KBM-7 (cell line): ENCODE measurements at places on chromosomes 2 and 18.

DNA sequence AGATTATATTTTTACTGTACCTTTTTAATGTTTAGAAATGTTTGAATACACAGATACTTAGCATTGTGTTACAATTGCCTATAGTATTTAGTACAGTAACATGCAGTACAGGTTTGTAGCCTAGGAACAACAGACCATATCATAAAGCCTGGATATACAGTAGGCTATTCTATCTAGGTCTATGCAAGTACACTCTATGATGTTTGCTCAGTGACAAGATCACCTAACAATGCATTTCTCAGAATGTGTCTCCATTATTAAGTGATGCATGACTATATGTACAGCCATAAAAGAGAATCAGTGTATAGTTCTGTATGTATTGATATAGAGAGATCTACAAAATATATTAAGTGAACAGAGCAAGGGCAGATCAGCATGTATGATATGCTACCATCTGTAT lies 616.4 kb downstream of the XIRP2 start:
- no peak for DNase-seq

- no peak for DNase-seq
These were observed 55.3 kb downstream of the NCKAP1 start for GRCh38 chr2:182982941-182983340.

- peak; percentile 91 for DNase-seq
These were observed 425.7 kb downstream of the SETBP1 start for GRCh38 chr18:45106331-45106774.

GRCh38 chr2:216849987-216850386 lies 9.9 kb downstream of the TNP1 start:
- no peak for DNase-seq

- no peak for DNase-seq
These were observed 301.3 kb upstream of the SALL3 start for GRCh38 chr18:78678318-78678695.

DNA sequence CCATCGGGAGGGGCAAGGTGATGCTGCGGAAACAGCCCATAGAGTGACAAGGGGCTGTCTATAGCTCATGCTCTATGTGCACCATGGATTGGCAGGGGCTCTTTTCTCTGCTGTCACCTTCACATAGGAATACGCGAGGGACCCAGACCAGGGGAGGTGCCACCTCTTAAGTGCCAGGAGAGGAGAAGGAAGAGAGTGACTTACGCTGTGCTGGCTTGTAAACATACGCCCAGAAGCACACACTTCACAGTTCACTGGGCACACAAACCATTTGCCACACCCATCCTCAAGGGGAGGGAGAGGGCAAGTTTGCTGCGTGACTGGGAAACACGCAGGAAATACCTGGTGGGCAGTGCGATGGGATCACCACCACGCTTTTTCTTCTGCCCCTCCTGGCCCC lies 65.1 kb upstream of the GPR45 start:
- no peak for DNase-seq

GRCh38 chr18:66819235-66819634 lies 215.3 kb upstream of the CDH19 start:
- DNase-seq: no peak

GRCh38 chr2:60252581-60253150 lies 300.8 kb downstream of the BCL11A start:
- no peak for DNase-seq

- no peak for DNase-seq
These were observed 72.4 kb downstream of the ID2 start for GRCh38 chr2:8754106-8754776.

DNA sequence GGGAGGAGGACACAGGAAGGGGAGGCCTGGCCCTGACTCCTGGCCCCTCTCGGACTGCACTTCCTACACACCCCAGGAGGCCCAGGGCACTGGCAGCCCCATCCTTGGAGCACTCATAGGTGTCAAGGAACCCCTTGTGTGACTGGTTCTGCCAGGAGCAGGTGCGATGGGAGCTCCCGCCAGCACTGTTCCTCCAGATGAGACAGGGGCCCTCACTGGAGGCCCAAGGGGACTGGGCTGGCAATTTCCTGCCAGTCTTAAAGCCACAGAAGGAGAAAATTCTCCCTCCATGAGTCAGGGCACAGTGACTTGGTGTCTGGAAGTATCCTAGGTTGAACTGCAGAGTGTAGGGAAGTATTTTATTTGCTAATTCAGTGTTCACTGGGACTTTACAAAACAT lies 42.8 kb upstream of the MAL start:
- DNase-seq: no peak

DNA sequence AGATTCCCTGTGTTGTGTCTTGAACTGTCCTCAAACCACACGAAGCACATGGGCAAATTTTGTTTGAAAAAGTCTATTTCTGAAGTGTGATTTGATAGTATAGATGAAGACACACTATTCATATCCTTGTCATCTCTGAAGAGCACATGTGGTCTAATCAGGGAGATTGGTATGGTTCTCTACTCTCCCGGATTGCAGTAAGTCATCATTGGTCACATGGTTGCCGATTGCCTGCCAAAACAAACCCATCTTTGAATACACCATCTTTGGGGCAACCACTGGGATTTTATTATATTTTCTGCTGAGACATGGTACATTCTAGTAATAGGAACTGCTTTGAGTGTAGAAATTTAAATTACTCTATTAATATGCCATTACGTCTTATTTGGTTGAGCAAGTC lies 186.9 kb downstream of the MYO1B start:
- no peak for DNase-seq

- DNase-seq: no peak
These were observed 381.5 kb downstream of the NRXN1 start for GRCh38 chr2:50650403-50650810.

DNA sequence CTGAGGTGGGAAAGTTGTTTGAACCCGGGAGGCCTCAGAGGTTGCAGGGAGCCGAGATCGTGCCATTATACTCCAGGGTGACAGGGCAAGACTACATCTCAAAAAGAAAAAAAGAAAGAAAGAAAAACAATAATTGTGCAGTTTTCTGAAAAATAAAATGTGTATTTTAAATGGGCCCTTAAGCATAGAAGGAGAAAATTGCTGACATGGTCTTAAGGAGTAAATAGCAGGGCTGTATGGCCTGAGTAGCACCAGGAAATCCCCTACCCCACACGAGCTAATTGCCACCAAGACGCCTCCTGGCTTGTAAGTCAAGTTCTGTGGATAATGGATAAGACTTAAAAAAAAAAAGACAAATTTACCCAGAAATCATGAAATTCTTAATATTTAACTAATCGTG lies 271.4 kb upstream of the NCKAP5 start:
- no peak for DNase-seq

- DNase-seq: no peak
These were observed 35.4 kb downstream of the MGAT5 start for GRCh38 chr2:134289225-134289624.

- no peak for DNase-seq
These were observed 495.6 kb upstream of the ZEB2 start for GRCh38 chr2:145015561-145015960.

GRCh38 chr2:75577280-75577679 lies 16.5 kb upstream of the EVA1A start:
- no peak for DNase-seq

DNA sequence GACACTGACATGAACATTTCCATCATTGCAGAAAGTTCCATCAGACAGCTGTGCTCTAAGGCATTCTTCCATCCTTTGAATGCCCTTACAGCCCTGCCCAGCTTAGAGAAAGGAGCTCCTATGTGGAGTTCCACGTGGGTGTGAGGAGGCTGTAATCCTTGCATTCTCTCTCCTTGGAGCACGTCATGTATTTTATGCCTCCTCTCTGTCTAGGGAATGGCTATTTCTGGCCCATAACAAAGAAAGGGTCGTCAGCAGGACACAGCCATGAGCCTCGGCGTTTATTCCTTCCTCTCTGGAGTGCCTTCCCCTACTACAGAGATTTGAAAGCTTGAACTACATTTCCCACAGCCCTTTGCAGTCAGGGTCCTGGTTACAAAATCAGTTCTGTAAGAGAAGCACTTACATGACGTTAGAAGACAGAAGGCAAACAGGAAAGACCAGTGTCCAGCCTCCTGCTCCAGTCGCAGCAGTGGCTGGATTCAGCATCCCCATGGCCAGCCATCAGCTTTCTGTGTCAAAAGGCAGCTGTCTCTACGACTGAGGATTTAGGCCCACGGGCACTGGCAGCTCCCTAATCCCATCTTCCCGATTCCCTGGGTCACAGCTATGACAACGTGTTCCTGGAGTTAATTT lies 234.9 kb downstream of the TFCP2L1 start:
- DNase-seq: no peak

- DNase-seq: peak; percentile 9
These were observed 99.9 kb downstream of the DYM start for GRCh38 chr18:49360582-49360981.

DNA sequence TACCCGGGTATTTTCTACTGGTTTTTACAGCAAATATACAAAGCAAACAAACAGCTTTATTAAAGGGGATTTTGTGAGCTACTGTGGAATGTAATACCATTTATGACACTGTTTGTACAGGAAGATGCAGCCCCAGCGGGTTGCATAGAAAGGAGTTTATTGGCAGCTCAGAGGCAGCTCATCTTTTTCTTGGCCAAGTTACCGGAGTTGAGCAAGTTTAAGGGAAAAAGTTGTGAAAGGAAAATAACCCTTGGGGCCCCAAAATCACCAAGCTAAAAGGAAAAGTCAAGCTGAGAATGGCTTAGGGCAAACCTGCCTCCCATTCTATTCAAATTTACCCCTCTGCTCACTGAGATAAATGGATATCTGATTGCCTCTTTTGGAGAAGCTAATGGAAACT lies 60.8 kb downstream of the MOB4 start:
- DNase-seq: no peak

DNA sequence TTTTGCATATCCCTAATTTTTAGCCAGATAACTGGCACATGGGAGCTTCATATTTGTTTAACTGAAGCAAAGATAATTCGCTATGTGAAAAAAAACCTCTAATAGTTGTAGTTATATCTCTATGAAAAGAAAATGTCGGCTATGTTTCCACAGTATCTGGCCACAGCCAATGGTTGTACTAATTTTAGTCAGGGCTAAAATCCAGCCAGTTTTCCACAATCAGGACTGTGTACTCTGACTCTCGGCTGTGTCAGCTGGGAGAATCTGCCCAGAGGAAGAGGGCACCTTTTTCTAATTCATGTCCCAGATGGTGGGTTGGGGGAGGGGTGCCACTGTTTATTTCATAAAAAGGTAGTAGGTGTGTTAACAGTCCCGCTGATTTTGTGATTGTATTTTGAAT lies 38.8 kb downstream of the STRADB start:
- DNase-seq: no peak

GRCh38 chr2:37388074-37388473 lies 43.6 kb downstream of the QPCT start:
- no peak for DNase-seq

GRCh38 chr18:63253428-63254372 lies 65.9 kb downstream of the BCL2 start:
- peak; percentile 37 for DNase-seq

DNA sequence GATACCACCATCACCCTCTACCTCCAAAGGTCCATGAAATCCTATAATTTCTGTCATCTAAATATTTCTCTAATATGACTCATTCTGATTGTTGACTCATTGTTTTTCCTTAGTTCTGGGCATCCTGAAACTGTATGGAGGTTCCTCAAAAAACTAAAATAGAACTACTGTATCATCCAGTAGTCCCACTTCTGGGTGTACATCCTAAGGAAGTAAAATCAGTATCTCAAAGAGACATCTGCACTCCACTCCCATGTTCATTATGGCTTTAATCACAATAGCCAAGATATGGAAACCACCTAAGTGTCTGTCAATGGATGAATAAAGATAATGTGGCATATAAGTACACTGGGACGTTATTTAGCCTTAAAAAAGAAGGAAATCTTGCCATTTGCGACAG lies 125.8 kb upstream of the MYO3B start:
- DNase-seq: no peak

DNA sequence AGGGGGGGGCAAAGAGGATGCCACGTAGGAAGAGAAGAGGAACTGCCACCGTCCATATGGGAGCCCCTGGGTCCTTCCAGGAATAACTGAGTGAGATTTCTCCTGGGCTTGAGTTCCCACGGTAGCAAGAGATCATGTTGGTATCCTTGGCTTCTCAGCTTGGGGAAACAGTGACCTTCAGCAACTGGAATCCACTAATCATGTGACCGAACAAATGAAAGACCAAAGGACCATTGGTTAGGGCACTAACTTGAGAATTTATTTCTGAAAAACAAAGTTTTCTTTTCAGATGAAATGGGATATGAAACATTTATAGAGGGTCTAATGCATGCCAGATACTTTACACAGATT lies 259.4 kb upstream of the ID2 start:
- DNase-seq: no peak

GRCh38 chr18:906416-907114 lies 1.9 kb downstream of the ADCYAP1 start:
- DNase-seq: no peak

DNA sequence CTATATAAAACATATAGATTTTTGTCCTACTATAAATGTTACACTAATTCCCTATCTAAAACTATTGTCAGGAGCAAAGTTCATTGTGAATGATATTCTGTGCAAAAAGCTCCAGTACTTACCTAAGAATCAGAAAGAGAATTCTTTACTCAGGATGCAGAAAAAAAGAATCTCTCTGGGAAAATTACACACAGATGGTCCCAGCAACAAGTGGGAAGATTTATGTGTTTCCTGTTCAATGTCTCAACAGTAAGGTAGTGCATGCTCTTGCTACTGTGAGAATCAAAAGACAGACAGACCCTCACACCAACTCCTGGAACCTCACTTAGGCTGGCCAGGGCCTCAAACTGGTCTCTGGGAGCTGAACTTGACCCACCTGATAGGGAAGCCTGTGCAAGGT lies 11.2 kb upstream of the NAPG start:
- DNase-seq: no peak

- no peak for DNase-seq
These were observed 351.3 kb downstream of the NRXN1 start for GRCh38 chr2:50680646-50681045.

GRCh38 chr2:24875272-24875671 lies 44.8 kb downstream of the ADCY3 start:
- no peak for DNase-seq

DNA sequence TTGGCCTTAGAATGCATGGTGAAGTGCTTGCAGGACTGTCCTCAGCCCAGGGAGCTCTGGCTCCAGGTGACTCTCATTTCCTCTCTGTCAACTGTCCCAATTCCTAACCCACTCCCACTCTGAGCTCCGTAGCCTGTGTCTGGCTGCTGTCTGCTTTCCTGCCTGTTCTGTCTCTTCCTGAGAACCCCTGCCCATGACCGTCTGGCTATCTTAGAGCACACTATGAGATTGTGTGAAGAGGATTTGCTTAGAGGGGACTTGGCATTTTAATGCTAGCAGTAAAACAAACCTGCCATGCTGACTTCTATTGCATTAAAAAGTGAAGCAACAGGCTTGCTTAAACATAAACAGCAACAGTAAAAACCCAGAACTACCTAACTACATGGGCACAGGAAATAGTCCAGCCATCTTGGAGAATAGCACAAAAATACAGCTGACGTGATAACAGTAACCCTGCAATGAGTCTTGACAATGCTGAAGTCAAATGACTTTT lies 234.7 kb downstream of the PRKCE start:
- DNase-seq: no peak

- DNase-seq: peak; percentile 16
These were observed 31.9 kb downstream of the C1QL2 start for GRCh38 chr2:119126650-119127049.
